ENCODE measurements at places on chromosomes 4 and X.

GRCh38 chr4:132982151-132982550 lies 166.9 kb upstream of the PCDH10 start:
- no peak for DNase-seq

GRCh38 chrX:155779831-155780230 lies 101.3 kb upstream of the VAMP7 start:
- DNase-seq = no peak

DNA sequence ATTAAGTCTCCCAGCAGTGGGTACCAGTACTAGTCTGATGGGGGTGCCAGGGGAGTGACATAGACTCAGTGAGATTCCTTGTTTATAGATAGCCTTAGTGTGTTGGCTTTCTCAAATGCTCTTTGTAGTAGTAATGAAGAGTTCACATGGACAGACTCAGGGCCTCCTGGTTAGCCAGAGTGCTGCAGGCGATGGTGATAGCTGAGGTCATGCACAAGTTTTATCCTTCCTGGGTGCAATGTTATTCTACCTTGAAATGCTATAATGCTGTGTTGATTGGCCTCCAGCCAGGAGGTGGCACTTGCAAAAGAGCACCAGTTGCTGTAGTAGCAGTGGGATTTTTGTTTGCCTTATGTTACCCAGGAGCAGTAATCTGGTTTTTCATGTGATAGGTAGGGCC lies 35.5 kb upstream of the ADH4 start:
- no peak for DNase-seq

DNA sequence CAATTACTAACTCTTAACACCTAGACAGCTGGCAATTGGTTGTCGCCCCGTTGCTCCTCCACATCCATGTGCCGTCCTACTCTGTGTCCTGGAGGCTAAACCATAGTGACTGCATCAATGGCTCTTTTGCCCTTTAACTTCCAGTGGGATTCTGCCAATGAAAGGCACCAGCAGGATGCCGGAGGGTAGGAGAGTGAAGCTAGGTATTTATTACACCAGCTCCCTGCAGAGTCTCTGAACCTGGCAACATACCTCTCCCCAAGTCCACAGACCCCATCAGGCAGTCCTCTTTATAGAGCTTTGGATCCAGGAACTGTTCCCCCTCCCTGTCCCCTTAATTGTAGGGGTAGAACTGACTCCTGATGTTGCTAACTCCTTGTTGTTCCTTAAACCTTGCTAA lies 426.8 kb downstream of the HNRNPD start:
- DNase-seq = no peak

DNA sequence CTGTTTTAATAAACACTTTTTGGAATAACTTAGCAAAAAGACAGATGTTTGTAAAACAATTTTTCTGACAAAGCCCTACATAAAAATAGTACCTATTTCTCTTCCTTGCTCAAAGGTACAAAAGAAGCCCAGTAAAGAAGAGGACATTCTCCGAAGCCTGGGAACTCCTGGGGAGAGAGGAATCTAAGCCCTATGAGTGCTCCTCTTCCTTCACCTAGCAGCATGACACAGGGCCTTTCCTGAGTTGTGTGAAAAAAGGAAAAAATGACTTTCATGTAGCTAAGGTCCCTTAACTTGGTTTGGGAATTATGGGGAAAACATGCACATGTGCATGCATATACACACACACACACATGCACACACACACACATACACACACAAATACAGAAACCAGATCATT lies 586.9 kb downstream of the TMA16 start:
- no peak for DNase-seq

- no peak for DNase-seq
These were observed 142.9 kb upstream of the SLC4A4 start for GRCh38 chr4:71195924-71196323.

DNA sequence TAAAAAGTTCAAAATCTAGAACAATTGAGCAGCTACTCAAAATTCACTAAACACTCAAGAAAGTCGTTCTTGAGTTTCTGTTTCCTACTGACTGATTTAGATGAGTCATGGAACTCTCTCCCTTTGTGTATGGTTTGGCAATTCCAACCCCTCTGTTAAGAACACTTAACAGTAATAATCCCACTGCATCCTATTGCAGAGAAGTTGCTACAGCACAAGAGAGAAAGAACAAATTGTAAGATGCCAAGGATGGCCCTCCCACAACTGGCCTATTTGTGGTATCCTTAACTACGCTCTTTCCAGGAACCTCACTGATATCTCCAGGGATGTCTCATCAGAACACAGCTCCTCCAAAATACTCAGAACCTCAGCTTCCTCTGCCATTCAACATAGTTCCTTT lies 701.8 kb upstream of the TENM3 start:
- DNase-seq = no peak
